RWPE2 (cell line): ENCODE measurements at places on chromosomes 13 and 19.

- no peak for DNase-seq
These were observed 143.1 kb downstream of the ZNF737 start for GRCh38 chr19:20422216-20423205.

GRCh38 chr13:106561551-106562170 lies 6.3 kb downstream of the ARGLU1 start:
- DNase-seq: no peak

GRCh38 chr13:105530468-105530867 lies 1005.0 kb downstream of the EFNB2 start:
- no peak for DNase-seq

GRCh38 chr13:26568132-26568815 lies 10.8 kb downstream of the WASF3 start:
- no peak for DNase-seq

DNA sequence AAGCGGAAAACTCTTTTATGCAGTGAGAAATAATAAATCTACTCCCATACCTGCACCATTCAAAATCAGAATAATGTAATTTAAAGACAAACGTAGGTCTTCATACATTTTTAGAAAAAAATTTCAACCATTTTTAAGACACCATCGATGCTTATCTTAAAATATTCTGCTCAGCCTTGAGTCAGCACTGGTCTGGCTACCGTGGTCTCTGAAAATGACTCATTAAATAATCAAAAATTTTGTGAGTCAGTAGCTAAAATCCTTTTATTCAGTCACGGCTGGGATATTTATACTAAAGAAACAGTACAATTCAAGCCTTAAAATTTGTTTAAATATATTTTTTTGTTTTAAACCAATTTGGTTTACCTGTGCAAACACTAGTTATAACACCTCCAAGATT lies 2862.8 kb upstream of the PCDH20 start:
- DNase-seq: no peak

DNA sequence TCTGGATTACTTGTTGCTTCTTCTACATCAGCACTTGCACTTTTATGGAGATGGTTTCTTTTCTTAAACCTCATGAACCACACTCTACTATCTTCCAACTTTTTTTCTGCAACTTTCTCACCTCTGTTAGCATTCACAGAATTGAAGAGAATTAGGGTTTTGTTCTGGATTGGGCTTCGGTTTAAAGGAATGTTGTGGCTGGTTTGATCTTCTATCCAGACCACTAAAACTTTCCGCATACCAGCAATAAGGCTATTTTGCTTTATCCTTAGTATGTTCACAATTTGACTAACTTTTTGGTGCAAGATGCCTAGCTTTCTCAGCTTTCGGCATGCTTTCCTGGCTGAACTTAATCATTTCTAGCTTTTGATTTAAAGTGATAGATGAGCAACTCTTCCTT lies 666.7 kb upstream of the MIR17HG start:
- DNase-seq: no peak

DNA sequence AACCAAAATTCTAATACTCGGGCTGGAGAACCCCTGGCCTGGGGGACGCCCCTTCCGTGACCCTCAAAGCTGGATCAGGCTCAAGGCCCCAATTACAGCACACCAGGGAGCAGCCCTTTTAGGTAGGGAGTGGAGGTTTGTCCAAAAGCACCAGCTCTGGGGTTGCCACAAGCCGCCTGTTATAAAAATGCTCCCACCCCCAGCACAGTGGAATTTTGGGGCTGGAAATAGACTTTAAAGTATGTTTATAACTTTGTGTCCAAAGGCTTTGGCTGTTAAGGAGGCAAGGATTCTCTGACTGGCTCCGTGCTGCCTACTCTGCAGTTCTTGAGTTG lies 564 bp upstream of the GMIP start:
- no peak for DNase-seq

DNA sequence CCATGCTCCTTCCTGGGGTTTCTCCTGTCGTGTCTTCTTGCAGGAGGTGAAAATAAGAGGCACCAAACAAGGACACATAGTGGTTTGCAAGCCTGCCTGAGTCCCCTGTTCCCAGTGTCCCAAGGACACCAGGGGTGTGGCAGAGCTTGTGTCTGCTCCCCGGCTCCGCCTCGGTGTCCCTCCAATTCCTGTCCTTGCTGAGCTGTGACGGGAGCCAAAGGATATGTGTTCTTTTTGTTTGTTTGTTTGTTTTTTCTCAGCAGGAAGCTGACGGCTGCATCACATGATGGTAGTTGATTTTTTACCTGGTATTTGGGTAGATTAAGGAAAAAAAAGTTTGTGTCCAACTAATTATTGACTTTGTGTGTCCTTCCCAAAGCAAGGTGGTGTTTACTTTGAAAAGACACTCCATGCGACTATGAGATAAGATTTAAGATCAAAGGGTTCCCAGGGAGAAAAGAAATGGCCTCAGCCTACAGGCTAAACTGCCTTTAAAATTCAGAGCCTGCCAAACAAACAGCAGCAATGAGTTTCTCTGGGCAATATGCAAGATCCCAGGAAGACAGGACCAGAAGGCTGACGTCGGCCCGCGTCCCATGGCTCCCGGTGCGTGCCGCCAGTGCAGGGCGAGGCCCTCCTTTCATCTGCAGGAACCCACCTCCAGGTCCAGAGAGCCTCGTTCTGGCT lies 50.8 kb upstream of the XPO4 start:
- no peak for DNase-seq

DNA sequence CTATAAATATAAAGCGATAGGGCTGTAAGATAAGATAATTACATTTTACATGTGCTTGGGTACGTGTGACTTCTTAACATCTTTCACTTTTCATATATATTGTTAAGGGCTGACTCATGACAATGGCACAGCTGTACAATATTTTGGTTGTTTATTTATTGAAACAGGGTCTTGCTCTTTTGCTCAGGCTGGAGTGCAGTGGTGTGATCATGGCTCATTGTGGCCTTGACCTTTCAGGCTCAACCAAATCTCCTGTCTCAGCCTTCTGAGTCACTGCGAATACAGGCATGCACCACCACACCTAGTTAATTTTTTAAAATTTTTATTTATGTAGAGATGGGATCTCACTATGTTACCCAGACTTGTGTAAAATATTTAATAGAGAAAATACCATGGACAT lies 2532.4 kb upstream of the PCDH20 start:
- DNase-seq: no peak

- peak; percentile 68 for DNase-seq
These were observed 690 bp downstream of the KMT2B start for GRCh38 chr19:35718345-35719041.

GRCh38 chr13:50676602-50677001 lies 166.9 kb downstream of the DLEU7 start:
- DNase-seq: no peak

- DNase-seq: no peak
These were observed 46.5 kb downstream of the RFX2 start for GRCh38 chr19:6063576-6064335.

- no peak for DNase-seq
These were observed at the start of gene SIAH3 for GRCh38 chr13:45851171-45851921. Gene SIAH3 (minus strand): TSS chr13:45851753. CDS start chr13:45851629, 124 bp downstream.

- DNase-seq: no peak
These were observed 9.0 kb upstream of the STRN4 start for GRCh38 chr19:46755077-46755852.

DNA sequence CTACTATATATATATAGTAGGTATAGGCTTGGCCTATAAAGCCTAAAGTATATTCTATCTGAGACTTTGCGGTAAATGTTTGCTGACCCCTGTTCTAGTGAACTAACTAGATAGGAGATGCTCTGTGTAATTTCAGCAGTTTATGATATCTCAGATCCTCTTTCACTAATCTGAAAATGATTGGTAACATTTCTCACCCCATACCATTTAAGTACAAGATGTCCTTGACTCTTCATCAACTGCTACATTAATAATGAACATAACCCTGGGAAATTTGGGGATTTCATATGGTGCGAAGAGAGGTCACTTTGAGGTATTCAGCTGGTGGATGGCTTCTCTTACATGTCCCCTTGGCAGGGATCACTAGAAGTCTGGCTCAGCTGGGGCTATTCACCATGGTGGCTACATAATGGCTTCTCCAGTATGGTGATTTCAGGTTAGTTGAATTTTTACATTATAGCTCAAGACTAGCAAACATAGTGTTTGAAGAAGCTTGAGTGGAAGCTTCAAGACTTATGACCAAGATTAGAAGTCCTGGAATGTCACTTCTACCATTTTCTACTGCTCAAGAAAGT lies 103.6 kb upstream of the MYCBP2 start:
- no peak for DNase-seq

DNA sequence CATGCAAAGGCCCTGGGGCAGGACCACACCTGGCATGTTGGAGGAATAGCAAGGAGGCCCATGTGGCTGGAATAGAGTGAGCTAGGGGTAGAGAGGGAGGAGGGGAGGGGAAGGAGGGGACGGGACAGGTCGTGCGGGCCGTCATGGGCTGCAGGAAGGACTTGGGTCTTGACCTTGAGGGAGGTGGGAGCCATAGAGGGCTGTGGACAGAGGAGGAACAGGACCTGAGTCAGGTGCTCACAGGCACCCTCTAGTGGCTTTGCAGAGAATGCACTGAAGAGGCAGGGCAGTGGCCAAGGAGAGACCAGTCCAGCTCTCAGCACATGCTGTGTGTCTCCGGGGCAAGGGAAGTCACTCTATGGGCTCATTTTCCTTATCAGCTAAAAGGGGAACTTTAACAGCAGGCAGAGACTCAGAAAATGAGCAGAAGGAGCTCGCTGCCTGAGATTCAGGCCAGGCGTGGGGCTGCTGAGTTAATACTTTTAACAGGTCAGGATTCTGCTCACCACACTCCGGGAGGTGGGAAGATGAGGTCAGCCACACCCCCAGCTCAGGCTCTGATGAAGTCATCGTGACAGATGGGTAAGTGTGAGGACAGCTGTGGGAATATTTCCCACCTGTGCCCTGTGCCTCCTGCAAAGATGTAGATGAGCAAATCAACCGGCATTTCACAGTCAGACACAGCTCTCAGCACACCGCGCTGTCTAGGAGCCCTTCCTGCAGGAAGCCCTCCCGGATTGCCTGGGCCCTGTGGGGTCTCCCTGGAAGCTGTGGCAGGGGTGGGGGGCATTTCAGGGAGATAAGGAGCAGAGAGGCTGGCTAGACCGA lies 6.0 kb upstream of the TNFAIP8L1 start:
- DNase-seq: no peak

GRCh38 chr13:74969419-74969818 lies 512.5 kb downstream of the TBC1D4 start:
- DNase-seq: no peak

DNA sequence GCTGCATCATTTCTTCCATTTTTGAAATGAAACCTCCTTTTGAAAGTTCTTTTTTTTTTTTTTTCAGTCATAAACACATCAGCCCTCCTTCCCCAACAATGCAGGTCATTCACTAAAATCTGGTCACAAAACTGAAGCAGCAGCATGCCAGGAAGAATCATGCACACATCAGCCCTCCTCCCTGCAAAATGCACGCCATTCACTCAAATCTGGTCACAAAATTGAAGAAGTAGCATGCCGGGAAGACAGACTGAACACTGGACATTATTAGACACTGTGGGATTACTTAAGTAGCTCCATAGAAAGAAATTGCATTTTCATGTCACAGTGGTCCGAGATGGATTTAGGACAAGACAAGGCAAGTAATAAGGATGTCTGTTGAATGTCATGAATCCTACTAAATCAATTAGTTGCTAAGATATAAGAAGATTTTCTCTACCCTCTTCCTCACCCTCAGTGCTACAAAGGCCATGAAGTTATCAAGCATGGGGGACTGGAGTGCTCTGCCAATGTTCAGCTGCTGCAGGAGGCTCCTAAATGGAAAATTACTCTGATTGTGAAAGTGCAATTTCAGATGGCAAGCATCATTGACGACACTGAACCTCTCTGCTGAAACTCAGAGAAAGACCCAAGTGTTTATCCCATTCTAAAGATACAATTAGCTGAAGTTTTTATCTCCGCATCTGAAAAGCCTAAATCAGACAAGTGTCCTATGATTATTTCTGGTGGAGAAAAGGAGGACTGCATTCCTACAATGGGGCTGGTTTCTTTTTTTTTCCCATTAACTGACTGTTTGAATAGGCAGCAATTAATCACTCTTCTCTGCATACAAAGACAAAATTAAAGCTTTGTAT lies 913.2 kb downstream of the DIAPH3 start:
- no peak for DNase-seq

DNA sequence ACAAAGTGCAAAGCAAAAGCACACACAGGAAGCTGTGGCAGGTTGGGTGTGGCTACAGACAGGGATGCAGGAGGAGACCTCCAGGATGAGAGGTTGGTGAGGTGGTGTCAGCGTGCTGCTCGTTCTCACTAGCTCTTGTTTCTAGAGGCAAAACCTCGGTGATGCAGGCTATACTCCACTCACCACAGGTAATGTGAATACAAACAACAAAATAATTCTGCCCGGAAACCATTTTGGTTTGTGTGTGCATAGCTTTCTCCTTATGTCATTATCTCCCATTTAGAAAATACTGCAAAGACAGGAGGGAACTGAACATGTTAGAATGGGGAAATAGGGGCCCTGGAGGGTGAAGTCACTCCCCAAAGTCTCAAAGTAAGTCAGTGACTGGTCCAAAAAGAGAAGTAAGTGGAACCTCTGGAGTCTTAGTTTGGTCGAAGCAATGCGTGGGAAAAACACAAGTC lies 9.4 kb downstream of the LCP1 start:
- DNase-seq: no peak

- DNase-seq: no peak
These were observed 357.7 kb upstream of the TSHZ3 start for GRCh38 chr19:31706691-31707620.

GRCh38 chr13:19185865-19186645 lies 4.4 kb upstream of the TUBA3C start:
- no peak for DNase-seq

- no peak for DNase-seq
These were observed 412 bp downstream of the ZNF528 start for GRCh38 chr19:52398081-52398441.

DNA sequence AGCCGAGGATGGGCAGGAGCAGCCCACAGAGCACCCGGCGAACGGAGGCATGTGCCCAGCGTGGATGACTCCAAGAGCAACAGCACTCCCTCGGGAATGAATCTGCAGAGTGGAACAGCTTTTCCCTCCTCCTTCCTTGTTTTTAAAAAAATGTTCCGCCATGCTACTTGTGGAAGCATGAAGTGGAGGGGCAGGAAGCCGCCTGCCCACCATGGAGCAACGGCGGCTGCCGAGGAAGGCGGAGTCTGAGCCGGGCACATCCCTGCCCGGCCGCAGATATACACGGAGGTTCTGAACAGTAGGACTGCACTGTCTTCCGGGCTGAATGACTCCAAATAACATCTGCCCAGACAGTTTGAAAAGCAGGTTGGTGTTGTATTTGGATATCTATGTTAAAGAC lies 65.2 kb downstream of the SOX1 start:
- no peak for DNase-seq

GRCh38 chr13:29065142-29065541 lies 245.0 kb downstream of the MTUS2 start:
- DNase-seq: no peak

- no peak for DNase-seq
These were observed 28.3 kb upstream of the ZNF507 start for GRCh38 chr19:32317086-32317485.

GRCh38 chr13:22979952-22980351 lies 200.8 kb upstream of the SGCG start:
- no peak for DNase-seq

GRCh38 chr19:1045247-1045603 lies 5.3 kb downstream of the ABCA7 start:
- peak; percentile 83 for DNase-seq

GRCh38 chr13:109804654-109805053 lies 18.3 kb upstream of the IRS2 start:
- DNase-seq: no peak

GRCh38 chr19:461721-462551 lies 1.1 kb upstream of the SHC2 start:
- DNase-seq: no peak
